ENCODE measurements at places on chromosomes 13 and 19.

- no peak for DNase-seq
These were observed 332.1 kb downstream of the UQCRFS1 start for GRCh38 chr19:28880735-28881401.

GRCh38 chr19:7606289-7606688 lies 10.6 kb downstream of the CAMSAP3 start:
- no peak for DNase-seq

GRCh38 chr13:96020931-96021330 lies 32.3 kb downstream of the UGGT2 start:
- no peak for DNase-seq

- peak; percentile 26 for DNase-seq
These were observed 1.2 kb downstream of the AKT1S1 start for GRCh38 chr19:49875857-49876421.

DNA sequence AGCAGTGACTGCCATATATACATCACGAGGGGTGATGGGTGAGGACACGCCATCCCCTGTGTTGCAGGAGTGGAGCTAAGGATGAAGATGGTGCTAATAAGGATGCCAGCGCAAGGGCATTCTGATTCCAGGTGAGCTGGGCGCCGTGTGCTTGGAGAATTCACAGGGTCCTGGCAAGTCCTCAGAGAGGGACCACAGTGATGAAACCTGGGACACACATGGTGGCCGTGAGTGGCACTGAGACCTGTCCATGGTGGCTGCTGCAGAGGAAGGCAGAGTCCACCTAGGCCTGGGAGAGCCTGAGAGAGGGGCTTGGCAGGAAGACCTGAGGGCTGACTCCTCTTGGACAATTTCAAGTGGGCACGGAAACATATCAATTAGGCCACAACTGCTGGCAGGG lies 65.2 kb downstream of the RFX2 start:
- no peak for DNase-seq

GRCh38 chr19:46480415-46480814 lies 9.1 kb upstream of the PNMA8A start:
- DNase-seq, result no peak

DNA sequence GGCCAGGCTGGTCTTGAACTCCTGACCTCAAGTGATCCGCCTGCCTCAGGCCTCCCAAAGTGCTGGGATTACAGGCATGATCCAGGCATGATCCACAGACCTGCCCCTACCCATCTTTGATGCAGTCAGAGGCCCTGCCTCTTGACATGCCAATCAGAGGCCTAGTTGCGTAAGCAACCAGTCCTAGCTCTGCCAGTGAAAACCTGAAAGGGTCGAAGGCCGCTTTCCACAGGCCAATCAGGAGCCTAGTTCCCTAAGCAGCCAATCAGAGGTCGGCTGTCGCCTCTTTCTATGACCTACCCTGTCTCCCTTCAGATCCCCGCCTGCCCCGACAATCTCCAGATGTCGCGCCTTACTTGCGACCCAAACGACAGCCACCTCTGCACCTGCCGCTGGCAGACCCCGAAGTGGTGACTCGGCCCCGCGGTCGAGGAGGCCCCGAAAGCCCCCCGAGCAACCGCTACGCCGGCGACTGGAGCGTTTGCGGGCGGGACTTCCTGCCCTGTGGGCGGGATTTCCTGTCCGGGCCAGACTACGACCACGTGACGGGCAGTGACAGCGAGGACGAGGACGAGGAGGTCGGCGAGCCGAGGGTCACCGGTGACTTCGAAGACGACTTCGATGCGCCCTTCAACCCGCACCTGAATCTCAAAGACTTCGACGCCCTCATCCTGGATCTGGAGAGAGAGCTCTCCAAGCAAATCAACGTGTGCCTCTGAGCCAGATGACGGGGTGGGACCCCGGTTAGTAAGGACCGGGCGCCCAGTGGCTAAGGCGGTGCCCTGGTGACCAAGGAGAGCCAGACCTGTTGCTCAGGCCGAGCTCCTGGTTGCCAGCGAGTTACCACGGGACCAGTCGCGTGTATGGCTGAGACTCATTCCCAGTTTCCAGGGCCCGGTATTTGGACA lies 6.3 kb downstream of the SYDE1 start:
- DNase-seq, result no peak

DNA sequence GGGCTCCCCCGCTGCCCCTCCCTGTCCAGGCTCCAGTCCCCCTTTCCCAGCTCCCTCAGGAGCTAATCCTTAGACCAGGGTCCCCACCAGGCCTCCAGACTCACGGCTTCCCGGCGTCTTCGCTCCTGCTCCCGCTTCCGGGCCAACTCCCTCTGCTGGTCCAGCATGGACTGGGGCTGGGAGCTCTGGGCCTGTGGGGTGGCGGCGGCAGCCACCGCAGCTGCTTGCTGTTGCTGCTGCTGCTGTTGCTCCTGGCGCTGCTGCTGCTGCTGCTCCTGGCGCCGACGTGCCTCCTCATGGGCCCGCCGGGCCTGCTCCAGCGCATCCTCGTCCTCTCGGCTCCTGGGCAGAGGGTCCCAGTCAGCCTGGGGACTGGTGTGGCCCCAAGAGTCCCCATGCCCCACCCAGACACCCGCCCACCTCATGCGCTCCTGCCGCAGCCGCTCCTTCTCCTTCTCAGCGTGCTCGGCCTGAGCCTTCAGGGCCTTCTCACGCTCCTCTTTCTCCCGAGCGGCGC lies 6.4 kb upstream of the EPHX3 start:
- no peak for DNase-seq

- no peak for DNase-seq
These were observed 88.8 kb downstream of the FNDC3A start for GRCh38 chr13:49064476-49064875.

- DNase-seq, result no peak
These were observed 216.3 kb downstream of the SLITRK6 start for GRCh38 chr13:85582890-85583289.

DNA sequence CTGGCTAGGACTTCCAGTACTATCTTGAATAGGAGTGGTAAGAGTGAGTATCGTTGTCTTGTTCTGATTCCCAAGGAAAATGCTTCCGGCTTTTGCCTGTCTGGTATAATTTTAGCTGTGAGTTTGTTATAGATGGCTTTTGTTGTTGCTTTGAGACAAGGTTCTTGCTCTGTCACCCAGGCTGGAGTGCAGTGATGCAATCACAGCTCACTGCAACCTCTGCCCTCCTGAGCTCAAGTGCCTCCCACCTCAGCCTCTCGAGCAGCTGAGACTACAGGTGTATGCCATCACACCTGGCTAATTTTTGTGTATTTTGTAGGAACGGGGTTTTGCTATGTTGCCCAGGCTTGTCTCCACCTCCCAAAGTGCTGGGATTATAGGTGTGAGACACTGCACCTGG lies 6.1 kb upstream of the ZNF543 start:
- no peak for DNase-seq

DNA sequence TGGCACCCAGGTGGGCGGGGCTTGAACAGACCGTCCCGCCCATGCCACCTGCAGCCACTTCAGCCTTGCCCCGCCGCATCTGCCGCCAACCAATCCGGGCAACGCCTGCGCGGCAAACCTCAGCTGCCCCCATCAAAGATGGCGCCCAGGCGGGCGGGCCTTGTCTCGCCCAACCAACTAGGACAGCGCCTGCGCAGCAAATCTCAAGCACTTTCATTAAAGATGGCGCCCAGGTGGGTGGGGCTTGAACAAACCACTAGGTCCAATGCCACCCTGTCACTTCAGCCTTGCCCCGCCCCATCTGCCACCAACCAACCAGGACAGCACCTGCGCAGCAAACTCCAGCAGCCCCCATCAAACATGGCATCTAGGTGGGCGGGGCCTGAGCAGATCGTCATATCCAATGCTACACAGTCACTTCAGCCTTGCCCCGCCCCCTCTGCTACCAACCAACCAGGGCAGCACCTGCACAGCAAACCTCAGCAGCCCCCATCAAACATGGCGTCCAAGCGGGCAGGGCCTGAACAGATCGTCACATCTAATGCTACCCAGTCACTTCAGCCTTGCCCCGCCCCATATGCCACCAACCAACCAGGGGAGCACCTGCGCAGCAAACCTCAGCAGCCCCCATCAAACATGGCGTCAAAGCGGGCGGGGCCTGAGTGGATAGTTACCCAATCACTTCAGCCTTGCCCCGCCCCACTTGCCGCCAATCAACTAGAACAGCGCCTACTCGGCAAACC lies 1.4 kb downstream of the PEG3 start:
- no peak for DNase-seq

GRCh38 chr13:50991579-50992521 lies 82.3 kb downstream of the RNASEH2B start:
- no peak for DNase-seq

DNA sequence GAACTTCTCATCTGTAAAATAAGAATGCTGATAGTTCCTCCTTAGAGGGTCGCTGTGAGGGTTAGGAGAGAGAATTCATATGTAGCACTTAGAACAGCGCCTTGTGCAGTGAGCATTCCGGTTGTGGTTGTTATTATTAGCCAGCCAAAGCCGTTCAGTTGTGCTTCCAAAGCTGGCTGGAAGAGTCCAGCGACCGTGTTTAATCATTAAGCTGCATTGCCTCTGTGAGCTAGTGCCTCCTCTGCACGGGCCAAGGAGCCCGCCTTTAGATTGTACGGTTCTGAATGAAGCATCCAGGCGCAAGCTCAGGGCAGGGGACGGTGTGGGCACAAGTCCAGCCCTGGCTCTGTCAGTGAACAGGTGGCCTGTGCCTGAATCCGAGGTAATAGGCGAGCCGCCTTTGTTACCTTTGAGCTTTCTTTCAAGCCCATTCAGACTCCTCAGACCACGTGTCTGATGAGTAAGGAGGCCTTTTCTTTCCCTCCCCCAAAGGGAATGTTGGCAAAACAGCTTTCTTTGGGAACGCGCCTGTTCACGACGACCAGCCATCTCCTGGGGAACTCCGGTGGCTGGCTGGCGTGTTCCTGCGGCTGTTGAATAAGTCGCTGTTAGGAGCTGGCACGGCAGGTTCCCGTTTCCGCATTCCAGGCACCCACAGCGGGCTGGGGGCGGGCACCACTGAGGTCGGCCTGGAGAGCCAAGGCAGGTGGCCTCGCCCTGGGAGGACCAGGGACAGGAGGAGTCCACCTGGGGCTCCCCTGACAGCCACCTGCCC lies 25.1 kb downstream of the SIPA1L3 start:
- DNase-seq, result no peak

- no peak for DNase-seq
These were observed 12.4 kb downstream of the MTRF1 start for GRCh38 chr13:41250993-41251392.

DNA sequence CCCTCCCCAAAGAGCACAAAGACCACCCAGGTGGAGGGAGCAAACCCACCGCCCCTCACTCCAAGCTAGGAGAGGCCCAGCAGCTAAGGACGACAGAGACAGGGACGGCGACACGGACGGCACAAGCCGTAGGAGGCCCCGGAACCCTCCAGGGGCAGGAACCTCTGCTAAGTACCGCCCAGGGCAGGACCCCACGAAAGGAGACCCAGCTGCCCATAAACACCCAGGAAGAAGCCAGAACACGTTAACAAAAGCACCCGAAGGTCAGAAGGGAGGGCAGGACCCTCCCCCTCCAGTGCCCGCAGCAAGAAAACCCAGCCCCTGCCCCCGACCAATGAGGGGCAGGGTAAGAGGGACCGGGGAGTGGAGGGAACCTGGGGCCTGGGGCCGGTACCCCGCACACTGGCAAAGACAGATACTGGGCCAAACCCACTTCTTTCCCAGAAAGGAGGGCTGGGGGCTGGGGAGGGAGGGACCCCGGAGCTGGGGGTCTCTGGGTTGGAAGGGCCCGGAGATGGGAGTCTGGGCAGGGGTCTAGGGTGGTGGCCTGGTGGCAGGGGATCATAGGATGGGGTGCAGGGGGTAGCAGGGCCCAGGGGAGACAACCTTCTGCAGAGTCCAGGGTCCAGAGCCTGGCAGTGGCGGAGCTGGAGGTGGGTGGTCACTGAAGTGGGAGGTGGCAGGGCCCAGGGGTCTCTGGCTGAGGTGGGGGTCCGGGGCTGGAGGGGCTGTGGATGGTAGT lies 2.4 kb downstream of the BTBD2 start:
- DNase-seq, result no peak

- no peak for DNase-seq
These were observed 10.4 kb downstream of the LMNB2 start for GRCh38 chr19:2446381-2446780.

GRCh38 chr19:35140207-35140961 lies 1.8 kb downstream of the FXYD1 start:
- DNase-seq, result no peak

- DNase-seq, result no peak
These were observed 814 bp downstream of the NBEA start for GRCh38 chr13:34942732-34943435.

- DNase-seq, result no peak
These were observed 2.2 kb upstream of the TMEM86B start for GRCh38 chr19:55230780-55231179.

DNA sequence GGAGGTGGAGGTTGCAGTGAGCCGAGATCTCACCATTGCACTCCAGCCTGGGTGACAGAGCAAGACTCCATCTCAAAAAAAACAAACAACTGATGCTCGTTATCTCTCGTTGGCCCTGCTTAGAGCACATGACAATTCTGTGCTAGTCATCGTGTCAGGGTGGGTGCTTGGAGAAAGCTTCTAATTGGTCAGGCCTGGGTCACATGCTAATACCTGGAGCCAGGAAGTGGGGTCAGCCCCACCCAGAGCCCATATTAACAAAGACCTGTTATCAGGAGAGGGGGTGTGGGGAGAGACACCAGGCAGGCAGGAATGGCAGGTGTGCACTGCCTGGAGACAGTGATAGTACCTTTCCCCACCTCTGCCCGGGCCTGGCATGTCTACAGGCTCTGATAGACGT lies 84.9 kb downstream of the DPF1 start:
- DNase-seq, result no peak

DNA sequence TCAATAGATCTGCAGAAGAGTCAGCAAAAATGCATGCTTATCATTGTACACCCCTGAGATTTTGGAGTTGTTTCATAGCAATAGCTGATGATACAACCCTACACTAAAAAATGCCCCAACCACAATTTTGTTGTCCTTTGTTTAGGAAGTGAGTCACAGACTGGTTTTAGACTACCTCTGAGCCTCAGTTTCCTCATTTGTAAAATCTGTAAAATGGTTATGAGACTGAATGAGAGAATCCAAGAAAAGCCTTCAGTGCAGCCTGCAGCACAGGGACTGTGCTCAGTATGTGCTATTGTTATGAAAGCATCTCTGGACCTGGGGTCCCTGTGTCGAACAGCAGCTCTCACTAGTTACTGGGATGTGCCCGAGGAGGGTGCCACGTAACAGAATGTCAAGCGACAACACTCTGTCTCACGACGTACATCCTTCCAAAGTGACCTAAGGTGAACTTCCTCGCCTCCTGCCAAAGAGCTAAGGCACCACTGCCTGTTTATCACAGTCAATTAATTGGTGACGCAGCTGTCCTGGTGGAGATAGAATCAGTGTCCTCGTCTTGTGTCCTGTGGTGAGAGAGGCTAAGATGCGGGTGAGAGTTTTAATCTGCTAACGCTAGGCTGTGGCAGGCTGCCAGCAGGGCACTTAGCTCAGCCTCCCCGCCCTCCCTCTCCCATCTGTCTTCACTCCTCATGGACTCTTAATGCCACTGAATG lies 18.1 kb downstream of the DHRS12 start:
- no peak for DNase-seq

GRCh38 chr13:79915114-79915811 lies 425.7 kb downstream of the SPRY2 start:
- no peak for DNase-seq

DNA sequence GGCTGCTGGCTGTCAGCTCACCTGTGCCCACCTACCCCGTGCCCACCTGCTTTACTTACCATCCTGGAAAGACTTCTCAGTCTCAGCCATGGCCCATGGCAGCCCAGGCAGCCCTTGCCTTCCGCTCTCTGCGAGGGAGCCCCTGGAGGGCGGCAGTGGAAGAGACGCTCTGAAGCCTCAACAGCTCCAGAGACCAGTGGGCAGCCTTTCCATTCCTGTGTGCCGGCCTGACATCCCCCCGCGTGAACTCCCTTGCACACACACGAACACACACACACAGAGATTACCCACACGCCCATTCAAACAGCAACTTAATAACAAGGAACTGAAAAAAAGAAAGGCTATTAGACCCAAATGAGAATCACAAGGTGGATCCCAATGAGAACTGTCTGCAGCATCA lies 14.2 kb upstream of the RASA3 start:
- DNase-seq, result no peak

Data from activated T-helper 1 cell treated with anti-CD3 and anti-CD28 coated beads, Interleukin-2, amount 50 U/mL, for 16 hours (primary cell).